ENCODE measurements at places on chromosomes 13 and 19.

DNA sequence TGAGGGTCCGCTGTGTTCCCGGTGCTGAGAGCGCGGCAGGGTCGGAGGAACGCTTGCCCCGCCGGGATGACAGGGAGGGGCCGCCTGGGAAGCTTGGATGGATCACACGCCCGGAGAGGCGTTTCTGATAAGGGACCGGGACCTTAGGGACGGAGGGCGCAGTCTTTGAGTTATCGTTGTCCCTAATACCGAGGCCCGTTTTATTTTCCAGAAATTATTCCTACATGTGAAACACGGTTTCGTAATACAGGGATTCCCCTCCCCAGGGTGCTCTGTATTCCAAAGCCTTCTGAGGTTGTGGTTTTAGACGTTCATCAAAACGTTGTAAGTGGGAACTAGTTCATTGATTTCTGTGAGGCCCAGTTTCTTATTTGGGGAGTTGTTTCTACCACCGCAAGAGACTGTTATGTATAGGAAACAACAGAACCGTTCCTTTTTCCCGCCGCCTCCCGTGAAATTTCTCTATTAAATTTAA is 752 bp downstream of the PDCD5 start:
- DNase-seq, result peak; percentile 25

GRCh38 chr13:23959231-23959862 is 62.0 kb upstream of the C1QTNF9B start:
- no peak for DNase-seq

DNA sequence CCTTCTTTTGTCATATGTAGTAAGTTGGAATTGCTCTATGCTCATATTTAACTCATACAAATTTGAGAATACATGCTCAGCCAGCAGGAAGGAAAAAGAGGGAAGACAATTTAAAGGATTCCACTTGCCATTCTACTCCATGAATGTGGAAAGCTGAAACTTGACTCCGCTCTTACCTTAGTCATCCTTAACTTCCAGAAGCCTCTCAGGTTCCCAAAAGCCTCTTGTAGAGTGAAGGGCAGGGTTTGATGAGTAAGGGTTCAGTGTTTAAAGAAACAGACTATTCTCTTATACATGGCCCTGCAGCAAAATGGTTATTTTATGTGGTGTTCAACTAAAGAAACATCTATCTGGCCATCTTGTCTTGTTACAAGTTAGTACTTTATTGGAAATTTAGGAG is 27.1 kb downstream of the FAM124A start:
- DNase-seq, result no peak

DNA sequence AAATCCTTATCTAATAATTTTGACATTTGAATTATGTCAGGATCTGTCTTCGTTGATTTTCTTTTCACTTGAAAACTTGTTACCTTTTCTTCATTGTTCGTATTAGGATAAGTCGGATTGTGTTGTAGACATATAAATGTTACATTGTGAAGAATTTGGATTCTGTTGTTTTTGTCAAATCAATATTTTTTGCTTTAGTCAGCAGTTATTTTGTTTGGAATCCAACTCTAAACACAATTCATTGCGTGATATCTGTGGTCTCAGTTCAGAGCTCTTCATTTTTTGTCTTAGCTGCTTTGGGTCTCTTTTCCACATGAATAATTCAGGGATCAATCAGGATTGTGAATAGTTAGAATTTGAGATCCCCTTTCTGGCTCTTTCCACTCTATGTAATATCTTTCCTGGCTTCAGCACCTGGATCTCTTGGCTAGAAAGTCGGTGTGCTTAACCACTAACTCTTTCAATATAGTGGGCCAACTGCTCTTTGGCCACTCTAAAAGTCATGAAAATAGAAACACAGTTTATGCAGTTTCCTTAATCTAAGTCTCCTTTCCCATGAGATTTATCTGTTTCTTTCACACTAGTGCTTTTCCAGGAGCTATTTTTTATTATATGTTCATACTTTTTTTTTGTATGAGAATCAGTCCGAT is 2494.2 kb upstream of the PCDH20 start:
- DNase-seq, result no peak

- DNase-seq, result no peak
Observed at GRCh38 chr19:4984438-4984990, 15.6 kb downstream of the KDM4B start.

GRCh38 chr13:110106726-110107125 is 200.2 kb downstream of the COL4A1 start:
- peak; percentile 48 for DNase-seq

DNA sequence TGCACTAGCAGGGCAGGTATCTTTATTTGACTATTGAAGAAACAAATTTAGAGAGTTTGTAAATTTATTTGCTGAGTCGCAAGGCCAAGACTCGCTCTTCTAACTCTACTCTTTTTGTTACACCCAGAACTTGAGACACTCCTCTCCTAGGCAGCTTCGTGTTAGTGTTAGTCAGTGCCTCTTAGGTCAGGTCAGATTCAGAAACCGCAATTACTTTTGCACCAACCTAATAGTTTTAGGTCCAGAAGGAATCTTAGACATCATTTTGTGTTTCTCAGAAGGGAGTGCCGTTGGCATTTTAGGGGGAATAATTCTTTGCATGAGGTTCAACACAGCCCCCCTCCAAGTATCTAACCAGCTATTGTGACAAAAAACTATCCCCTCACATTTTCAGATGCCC is 8.8 kb downstream of the GPR180 start:
- DNase-seq, result no peak

DNA sequence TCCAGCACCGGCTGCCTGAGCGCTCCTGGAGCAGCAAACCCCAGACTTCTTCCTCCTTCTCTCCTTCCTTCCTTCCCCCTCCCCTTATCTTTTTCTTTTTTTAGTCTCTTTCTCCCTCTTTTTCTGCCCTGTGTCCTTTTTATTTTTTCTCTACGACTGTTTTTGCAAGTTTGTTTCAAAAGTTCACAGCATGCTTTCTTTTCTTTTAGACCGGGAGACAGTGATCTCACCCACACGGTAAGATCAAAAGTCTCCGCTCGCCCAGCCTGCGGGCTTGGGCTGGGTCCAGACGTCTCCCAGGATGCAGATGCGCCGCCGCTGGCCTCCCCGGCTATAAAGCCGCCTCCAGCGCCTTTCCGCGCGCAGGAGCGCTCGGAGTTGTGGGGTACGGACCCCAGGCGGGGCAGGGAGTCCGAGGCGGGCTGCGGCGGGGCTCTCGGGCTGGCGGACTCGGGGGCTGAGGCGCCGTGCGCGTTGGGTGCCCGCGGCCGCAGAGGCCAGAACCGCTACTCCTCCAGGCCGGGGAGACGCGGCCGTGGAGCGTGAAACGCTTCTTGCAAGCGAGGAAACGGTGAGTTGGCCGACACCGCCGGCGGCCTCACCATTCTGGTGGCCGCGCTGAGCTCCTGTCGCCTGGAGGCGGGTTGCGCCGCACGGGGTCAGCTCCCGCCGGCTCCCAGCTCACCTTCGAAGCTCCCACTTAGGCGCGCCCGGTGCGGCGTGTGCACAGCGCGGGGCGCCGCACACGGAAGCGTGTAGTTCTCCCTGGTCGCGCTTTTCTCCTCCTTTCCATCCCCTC is 2.0 kb upstream of the TSHZ3 start:
- no peak for DNase-seq

DNA sequence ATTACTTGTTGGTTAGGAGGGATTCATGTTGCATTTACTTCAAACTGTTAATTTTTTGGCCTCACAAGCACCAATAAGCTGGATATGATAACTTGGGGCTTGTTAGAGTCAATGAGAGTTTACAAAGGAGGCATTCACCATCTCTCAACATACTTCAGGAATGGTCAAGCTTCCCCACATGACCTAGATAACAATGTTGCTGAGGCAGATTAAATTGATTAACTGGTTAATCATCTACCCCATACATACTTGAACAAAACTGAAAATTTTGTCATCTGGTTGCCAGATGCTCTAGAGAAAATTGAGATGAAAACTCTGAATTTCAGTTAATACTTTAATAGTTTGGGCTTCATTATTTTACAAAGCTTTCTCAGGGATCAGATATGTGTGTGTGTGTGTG is 43.0 kb upstream of the UBL3 start:
- no peak for DNase-seq

DNA sequence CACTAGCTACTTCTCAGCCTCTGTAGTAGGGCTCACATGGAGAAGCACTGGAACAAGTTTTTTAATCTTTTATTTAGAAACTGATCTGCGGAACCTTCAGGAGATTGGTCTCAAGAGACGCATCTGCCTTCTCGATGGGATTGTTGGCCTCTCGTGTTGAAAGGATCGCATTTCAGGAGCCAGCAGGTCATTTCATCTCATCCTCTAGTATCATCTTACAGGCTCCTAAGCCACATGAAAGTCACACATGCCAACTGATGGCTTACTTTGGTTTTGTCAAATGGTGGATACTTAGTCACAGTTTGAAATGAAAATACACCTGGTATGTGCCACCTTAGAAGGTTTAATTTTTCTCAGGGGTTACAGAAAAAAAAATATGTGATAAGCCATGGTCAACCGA is 1703.6 kb downstream of the EFNB2 start:
- no peak for DNase-seq

DNA sequence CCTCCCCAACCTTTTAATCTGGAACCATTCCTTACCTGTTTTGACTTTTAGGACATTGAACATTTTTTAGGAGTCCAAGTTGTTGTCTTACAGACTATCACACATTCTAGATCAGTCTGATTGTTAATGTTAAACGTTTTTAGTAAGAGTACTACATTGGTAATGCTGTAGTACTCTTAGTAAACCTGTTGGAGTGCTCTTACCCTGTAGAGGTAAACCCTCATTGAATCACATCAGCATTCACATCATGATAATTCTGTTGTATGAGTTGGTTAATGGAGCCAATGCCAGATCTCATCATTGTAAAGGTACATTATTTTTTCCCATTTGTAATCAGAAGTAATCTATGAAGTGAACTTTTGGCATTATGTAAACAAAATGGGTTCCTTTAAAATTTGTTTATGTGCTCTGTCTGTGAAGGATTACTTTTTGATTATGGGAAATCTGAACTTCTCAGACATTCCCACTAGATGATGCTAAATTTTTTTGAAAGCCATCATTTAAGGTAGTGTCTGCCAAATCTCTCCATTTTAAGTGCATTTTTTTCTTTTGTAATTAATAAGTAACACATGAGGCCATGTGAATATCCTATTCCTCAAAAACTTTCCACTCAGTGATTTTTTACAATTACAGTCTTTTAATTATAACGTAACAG is 55.2 kb downstream of the VWA8 start:
- no peak for DNase-seq

- peak; percentile 82 for DNase-seq
Observed at GRCh38 chr19:34172661-34173192, 423 bp downstream of the LSM14A start.

DNA sequence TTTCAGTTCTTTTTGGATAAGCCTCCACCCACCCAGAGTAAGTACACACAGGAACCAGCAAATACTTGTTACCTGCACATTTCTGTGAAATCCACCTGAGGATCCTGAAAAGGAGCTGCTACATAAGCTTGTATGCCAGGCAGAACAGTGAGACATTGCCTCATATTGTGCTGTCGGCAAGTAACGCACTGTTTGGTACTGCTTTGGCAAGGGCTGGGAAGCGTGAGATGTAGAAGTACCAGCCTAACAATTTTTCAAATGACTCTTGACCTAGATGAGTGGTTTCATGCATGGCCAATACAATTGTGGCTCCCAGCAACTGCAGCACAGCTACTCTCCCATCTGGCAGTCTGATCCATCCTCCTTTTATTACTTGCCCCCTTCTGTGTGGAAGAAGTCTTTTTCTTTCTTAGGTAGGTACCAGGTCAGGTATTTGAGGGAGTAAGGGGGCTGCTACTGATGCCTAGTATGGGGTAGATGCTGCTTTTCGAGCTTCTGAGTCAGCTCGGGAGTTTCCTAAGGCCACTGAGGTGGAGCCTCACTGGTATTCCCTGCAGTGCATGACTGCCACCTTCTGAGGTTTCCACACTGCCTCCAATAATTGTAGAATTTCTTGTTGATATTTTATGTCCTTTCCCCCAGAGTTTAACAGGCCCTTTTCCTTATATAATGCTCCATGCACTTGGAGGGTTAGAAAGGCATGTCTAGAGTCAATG is 52.2 kb downstream of the ZNF737 start:
- DNase-seq, result no peak

DNA sequence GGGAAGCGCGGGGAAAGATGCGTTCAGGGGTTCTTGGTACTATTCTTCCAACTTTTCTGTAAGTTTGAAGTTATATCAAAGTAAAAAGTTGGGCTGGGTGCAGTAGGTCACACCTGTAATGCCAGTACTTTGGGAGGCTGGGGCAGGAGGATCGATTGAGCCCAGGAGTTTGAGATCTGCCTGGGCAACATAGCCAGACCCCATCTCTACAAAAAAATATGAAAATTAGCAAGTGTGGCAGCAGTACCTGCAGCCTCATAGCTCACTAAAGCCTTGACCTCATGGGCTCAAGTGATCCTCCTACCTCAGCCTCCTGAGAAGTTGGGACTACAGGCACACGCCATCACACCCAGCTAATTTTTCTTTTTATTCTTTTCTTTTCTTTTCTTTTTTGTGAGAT is 12.4 kb upstream of the ZNF77 start:
- no peak for DNase-seq

GRCh38 chr13:112582263-112582662 is 5.7 kb downstream of the TUBGCP3 start:
- no peak for DNase-seq

- DNase-seq, result no peak
Observed at GRCh38 chr13:44605275-44605674, 29.1 kb upstream of the TSC22D1 start.

GRCh38 chr19:16018106-16018755 is 58.1 kb upstream of the TPM4 start:
- DNase-seq, result no peak

DNA sequence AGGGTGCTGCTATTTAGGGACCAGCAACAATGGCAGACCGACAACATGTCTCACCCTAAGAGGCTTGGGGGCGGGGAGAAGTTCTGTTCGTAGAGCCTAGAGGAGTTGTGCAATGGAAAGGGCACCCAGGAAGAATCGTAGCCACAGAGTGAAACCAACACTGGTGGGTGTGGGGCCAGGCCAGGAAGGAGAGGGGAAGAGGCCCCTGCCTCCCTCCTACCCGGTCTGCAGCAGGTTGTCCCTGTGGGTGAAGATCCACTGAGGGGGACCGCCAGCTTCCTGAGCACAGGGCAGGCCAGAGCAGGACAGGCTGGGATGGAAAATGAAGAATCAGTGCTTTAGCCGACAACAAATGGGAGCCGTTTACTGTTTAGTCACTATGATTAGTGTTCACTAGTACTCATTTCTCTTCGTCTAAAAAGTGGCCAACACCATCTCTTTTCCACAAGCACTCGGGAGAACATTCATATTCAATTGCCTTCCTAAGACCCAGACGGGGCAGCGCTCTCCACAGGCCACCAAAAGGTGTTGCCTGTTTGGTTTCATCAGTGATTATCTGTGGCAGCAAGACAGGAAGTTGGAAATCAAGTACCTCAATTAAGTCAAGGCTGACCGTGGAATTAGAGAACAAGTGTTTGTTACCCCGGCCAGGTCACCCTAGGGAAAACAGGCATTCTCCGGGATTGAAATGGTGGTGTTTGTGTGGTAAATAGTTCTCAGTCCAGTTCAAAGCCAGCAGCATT is 1.1 kb upstream of the ATP11A start:
- DNase-seq, result no peak

GRCh38 chr19:15555021-15555420 is 46.7 kb downstream of the CYP4F22 start:
- no peak for DNase-seq

GRCh38 chr13:49584771-49585182 is 581 bp downstream of the RCBTB1 start:
- no peak for DNase-seq
